K562 (cell line): ENCODE measurements at places on chromosomes 3 and 15.

GRCh38 chr3:86257955-86258641 lies 732.9 kb downstream of the VGLL3 start:
- no peak for DNase-seq

DNA sequence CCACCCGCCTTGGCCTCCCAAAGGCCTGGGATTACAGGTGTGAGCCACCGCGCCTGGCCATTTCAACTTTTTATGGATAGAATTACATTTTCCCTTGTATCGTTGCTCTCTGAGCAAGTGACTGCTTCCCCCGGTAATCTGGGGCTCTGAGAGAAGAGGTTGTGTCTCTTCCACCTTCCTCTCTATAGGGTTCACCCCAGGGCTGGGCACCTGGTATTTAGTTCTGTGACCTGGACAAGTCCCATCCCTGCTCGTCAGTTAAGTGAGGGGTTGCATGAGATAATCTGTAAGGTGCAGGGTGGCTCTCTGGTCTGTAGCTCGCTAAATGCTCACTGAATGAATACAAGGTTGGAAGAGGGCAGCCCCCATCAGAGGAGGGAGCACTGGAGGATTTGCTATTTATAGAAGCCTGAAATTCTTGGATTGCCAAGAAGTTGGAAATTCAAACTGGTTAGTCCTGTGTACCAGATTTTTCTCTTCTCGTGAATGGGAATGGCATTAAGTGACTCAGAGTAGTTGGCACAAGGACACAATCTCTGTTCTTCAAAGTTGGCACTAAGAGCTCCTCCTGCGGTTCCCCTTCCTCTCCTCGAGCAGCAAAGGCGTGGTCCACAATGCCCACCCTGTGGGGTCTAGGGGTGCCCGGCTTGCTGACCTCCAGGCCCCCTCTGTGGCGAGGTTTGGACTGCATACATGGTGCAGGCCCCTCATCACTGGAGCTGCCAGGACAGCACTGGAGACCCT lies 68.1 kb upstream of the DLG1 start:
- no peak for DNase-seq

DNA sequence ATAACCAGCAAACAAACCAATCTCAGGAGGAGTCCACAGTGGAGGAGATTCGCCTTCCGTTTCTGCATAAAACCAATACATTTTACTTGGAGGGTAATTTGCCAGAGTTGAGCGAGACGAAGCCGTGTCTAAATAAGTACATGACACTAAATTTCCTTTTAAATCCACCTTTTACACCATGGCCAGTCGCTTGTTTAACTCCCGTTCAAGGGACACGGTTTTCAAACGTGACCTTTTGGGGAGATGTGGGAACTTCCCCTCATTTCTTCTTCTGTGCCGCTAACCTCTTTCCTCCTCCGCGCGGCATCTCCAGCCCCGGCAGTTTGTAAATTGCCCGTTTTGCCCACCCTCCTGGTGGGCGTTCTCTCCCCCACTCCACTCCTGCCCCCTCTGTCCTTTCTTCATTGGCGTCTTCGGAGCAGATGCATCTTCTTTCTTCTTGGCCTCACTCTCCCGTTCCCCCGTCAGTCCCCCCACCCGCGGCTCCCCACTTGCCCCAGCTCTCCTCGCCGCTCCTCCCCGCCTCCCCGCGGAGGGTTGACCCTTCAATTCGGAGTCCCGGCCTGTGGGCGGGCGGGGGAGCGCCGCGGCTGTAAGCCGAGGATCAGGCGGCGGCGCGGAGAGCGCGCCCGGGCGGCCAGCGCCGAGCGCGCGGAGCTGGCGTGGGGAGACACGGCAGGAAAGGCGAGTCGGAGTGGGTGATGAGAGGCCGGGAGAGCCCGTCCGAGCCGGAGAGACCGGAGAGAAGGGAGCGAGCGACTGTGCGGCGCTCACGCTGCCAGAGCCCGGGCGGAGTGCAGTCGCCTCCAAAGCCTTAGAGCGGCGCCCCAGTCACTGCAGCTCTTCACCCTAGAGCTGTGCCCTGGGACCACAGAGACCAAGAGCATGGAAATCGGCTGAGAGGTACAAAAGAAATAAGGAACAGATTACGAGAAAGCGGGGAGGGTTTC lies at the start of gene NLGN1:
Gene NLGN1, plus strand, starts transcription at position 584 of the 950 bp plus-strand sequence.
- DNase-seq, result no peak

DNA sequence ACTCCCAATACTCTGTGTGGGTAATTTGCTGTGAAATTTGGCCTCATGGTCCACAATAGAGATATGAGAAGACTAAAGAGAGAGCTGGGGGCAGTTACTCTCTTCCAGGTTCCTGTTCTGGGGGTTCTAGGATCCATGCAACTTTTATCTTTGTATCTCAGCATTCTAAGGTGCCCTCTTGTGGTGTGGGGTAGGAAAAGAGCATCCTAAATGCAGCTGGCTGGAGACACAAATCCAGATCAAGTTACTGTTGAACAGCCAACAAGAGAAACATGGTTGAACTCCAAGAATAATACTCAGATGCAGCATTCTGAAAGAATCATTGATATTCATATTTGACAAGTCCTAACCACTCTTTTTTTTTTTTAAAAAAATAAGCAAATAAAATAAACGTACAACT lies 238.2 kb downstream of the GREM1 start:
- DNase-seq, result peak; percentile 31

- DNase-seq, result no peak
Observed at GRCh38 chr3:36796881-36797280, 32.5 kb upstream of the DCLK3 start.

DNA sequence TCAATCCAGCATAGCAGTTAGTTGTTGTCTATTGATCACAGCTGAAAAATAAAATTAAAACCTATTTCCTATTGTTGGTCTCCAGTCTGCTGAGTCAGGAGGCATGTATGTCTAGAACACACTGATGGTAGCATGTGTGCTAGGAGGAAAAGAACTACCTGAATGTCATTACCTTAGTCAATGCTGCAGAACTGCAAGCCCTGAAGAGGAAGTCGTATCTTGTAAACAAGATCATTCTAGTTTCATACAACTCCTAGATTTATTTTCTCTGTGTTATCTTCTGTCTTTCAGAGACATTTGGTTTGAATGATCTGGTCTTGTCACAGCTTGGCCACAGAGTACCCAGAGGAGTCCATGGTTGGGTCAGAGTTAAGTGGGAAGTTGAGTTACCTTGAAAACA lies 110.0 kb upstream of the MRPL3 start:
- DNase-seq, result no peak
